Heart right ventricle (tissue), 16 donors: ENCODE measurements at places on chromosomes 5 and 9. TPM values are rescaled to one million over a fixed set of nuclear protein-coding genes. Genes with fewer than 3 reads are reported as not detected.
A peak's percentile ranks its signal among the peaks of the same experiment; 100 is the strongest.

DNA sequence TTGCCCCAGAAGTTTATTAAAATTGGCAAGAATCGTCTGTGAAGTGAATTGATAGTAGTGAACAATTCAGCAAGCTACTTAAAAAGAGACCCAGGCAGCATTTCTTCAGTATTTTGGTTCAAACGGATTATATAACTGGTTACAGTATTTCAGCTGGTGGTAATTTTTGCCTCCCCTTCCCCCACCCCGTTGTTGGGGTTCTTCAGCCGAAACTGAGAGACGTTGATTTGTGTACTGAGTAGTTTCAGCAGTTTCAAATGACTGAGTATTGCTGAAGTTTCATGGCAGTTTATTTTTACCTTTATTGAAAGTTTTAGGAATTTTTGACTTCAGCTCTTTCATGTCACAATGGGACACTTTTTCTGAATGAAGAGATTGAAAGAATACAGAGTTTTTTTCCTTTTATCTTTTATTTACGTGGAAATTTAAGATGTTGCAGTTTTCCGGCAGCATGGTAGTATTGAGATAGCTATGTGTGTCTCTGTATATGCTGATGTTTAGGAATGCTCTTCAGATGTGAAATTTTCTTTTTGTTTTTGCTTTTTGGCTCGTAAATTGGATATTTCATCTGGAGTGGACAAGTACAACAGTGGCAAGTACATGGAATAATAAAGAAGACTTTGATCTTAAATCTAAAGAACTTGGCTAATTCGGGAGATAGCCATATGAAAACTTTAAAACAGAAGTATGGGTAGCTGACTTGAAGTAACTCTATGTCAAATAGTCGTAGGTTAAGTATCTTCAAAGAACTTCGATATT lies 1.9 kb downstream of the GPBP1 start:
- peak overlapping the region; percentile 95 for H3K27ac ChIP-seq
- H3K27me3 ChIP-seq: no peaks in the 10 kb centered on the region
- peaks cover 35% of the 10 kb centered on the region for H3K4me1 ChIP-seq
- no peaks in the 10 kb centered on the region for H3K36me3 ChIP-seq
- peak overlapping the region; percentile 91 for H3K4me3 ChIP-seq

GRCh38 chr9:95648225-95648624 lies 131.5 kb upstream of the PTCH1 start:
- no peak overlapping the region for H3K4me3 ChIP-seq
- H3K27ac ChIP-seq: no peak overlapping the region
- DNase-seq: no peak
- H3K4me1 ChIP-seq: peaks cover 5% of the 10 kb centered on the region
- no peaks in the 10 kb centered on the region for H3K36me3 ChIP-seq

DNA sequence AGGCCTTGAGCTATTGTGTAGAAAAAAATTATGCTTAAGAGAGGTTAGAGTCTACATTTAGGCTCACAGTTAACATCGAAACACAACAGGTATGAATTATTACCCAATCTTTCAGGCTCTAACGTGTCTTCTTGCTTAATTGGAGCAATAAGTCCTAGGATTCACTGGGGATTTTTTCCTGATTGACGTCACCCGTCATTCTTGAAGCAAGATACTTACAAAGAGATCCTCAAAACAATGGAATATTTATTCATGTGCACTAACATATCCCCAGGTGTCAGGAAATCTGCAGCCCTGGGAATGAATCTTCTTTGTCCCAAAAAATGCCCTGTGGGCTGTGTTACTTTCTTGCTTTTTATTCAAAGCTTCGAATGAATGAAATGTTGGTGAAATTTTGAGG lies 413.5 kb downstream of the NFIB start:
- no peak for DNase-seq
- peak overlapping the region; percentile 37 for H3K27ac ChIP-seq
- H3K4me1 ChIP-seq: peaks cover 74% of the 10 kb centered on the region
- no peaks in the 10 kb centered on the region for H3K27me3 ChIP-seq
- H3K4me3 ChIP-seq: no peak overlapping the region

- H3K4me3 ChIP-seq: no peak overlapping the region
- DNase-seq: no peak
- H3K4me1 ChIP-seq: peaks cover 6% of the 10 kb centered on the region
- no peaks in the 10 kb centered on the region for H3K27me3 ChIP-seq
- no peak overlapping the region for H3K27ac ChIP-seq
- H3K36me3 ChIP-seq: no peaks in the 10 kb centered on the region
Measured at GRCh38 chr9:87280421-87280820, 217.2 kb upstream of the DAPK1 start.

GRCh38 chr9:110125207-110125751 lies 82.7 kb downstream of the C9orf152 start:
- H3K27me3 ChIP-seq: no peaks in the 10 kb centered on the region
- H3K36me3 ChIP-seq: no peaks in the 10 kb centered on the region
- peak overlapping the region; percentile 51 for H3K4me3 ChIP-seq

- H3K4me3 ChIP-seq: no peak overlapping the region
- H3K4me1 ChIP-seq: peaks cover 11% of the 10 kb centered on the region
- H3K27me3 ChIP-seq: no peaks in the 10 kb centered on the region
- no peak for DNase-seq
- no peaks in the 10 kb centered on the region for H3K36me3 ChIP-seq
- H3K27ac ChIP-seq: no peak overlapping the region
Measured at GRCh38 chr9:94145640-94146039, 61.4 kb downstream of the PTPDC1 start.

DNA sequence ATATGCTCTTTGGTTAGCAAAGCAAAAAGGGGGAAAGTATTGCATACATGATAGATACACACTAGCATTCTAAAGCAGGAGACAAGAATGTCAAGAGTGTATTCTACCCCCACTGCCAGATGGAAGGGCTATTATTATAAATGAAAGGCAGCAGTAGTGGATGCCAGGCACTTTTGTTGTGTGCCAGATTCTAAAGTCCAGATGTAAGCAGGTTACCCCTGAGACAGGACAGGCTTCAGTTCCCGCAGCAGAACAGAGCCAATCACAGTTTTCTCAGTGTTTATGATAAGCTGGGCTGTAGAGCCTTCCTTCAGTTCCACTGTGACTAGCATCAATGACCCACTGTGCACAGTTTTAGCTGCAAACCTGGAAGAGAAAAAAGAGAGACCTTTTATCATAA lies 226.6 kb upstream of the TBCA start:
- H3K4me1 ChIP-seq: peaks cover 4% of the 10 kb centered on the region
- peak; percentile 13 for DNase-seq
- H3K27ac ChIP-seq: no peak overlapping the region
- no peak overlapping the region for H3K4me3 ChIP-seq
- H3K36me3 ChIP-seq: peaks cover 28% of the 10 kb centered on the region
- H3K27me3 ChIP-seq: no peaks in the 10 kb centered on the region

- no peak overlapping the region for H3K27ac ChIP-seq
- peaks cover 3% of the 10 kb centered on the region for H3K4me1 ChIP-seq
- peak; percentile 36 for DNase-seq
Measured at GRCh38 chr5:111735583-111736270, 21.3 kb downstream of the NREP start.

DNA sequence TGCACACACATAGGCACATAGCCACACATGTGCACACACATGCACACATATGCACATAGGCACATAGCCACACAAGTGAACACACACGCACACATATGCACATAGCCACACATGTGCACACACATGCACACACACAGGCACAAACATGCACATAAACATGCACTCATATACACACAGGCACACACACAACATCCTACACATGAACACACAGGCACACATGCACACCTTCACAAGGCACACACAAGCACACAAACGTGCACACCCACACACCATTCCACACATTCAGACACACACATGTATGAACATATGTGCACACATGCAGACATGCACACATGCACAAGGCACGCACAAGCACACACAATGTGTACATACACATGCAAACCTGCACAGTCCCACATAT lies 484.7 kb downstream of the IRX1 start:
- no peaks in the 10 kb centered on the region for H3K36me3 ChIP-seq
- DNase-seq: no peak
- H3K4me3 ChIP-seq: no peak overlapping the region

The PCDHGA2 gene
- 1.6 TPM for polyA plus RNA-seq
